Esophagus mucosa (tissue), 1 donor: ENCODE measurements at places on chromosomes 11 and 22.
A peak's percentile ranks its signal among the peaks of the same experiment; 100 is the strongest.

DNA sequence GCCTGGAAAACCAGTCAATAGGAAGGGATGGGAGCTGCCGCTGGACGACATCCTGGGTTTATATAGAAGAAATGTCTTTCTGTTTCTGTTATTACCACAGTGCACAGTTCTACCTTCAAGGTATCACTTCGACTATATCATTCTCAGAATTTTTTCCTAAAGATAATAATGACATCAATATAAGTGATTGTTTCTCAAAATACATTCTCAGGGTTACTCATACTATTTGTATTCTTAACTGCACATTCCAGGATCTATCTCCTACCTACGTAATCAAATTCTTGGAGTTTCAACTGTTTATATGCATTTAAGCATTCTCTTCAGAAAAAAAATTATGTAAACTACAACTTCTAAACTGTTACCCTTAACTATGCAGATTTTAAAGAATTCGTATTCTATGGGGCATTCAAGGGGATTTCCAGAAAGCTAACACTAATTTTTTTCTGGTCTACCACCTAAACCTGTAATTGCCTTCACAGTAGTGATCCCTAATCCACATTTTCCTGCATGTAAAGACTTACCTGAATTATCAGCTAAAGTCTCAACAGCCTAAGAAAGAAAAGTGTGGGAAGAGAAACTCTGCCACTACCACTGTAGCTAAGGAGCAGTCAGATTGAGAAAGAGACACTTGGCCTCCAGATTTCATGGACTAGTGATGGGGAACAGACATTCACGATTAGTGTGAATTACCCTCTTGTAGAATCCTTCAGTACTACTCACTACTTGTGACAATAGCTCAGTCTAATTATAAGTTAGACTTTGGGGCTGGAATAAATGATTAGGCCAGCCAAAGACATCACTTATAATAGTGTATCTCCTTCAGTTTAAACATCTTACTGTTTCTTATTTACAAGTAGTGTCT lies at the start of gene OR51B5:
TSS of gene OR51B5 (minus strand) at position 51 of the 862 bp plus-strand sequence. CDS start at position 51, 0 bp downstream.
- ATAC-seq, result no peak

DNA sequence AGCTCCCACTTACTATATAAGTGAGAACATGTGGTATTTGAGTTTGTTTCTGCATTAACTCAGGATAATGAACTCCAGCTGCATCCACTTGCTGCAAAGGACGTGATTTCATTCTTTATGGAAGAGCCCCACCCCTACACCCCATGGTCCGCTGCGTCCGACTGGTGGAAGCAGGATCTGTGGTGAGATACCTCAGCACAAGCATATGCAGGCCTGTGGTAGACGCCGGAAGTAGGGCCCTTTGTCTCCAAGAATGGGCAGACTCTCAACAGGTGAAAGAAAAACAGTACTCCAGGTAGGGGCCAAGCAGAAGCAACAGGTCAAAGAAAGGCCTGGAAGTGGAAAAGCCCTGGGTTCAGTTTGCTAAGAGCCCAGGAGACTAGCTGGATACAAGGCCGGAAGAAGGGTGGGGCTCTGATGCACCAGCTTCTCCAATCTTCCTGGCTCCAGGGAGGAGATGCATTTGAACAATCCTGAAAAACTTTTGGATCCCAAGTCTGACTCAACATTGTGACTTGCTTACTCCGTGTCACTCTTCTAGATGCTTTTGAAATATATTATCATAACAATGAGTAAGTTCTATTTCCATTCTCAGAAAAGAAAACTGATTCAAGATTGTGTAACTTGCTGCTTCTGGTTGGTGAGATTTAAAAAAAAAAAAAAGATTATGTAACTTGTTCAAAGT lies 30.4 kb downstream of the NEAT1 start:
- ATAC-seq, result peak; percentile 48

DNA sequence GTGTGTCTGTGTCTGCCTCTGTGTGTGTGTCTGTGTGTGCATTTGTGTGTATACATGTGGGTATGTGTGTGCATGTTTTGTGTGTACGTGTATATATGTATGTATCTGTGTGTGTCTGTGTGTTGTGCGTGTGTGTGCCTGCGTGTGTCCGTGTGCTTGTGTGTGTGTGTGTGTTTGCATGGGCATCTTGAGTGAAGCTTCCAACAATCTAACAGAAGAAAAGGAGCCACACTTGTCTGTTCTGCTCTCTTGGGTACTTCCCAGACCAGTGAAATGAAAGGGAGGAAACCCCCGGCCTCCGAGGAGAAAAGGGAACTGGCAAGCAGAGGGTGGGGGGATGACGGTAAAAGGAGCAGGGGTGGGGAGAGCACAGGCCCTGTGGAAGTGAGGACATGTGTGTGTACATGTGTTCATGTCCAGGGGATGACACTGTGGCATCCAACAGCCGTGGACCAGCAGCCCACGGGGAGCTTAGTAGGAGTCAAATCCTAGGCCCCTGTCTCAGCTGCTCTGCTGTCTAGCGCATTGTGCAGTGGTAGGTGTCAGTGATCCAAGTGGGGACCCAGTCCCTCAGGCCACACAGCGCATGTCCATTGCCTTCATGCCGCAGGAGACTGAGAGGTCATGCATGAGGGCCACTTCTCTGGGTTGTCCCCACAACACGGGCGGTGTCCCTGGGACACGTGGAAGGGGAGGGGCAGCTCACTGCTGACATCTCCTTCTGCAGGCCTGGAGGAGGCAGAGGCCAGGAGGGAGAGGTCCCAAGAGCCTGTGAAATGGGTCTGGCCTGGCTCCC lies 8.1 kb downstream of the CSF2RB start:
- ATAC-seq, result peak; percentile 11

- ATAC-seq, result no peak
These were observed 74.5 kb downstream of the RPL27A start for GRCh38 chr11:8757047-8757446.

GRCh38 chr22:29481265-29482000 lies 1.4 kb downstream of the NEFH start:
- no peak for ATAC-seq

DNA sequence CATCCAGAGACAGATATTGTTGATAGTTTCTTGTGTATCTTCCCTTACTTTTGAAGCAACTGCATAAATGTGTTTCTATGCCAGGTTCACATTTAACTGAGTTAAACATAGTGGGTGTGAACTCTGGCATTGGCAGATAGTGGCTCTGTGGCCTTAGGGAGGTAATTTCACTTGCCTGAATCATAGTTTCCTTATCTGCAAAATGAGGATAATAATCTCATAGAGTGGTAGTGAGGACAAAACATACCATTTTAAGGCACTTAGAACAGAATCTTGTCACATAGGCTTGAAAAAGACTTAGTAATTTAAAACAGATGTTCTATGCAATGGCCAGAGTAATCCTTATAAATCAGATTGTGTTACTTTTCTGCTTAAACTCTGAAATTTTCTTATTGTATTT lies 56.4 kb upstream of the SYN3 start:
- no peak for ATAC-seq

DNA sequence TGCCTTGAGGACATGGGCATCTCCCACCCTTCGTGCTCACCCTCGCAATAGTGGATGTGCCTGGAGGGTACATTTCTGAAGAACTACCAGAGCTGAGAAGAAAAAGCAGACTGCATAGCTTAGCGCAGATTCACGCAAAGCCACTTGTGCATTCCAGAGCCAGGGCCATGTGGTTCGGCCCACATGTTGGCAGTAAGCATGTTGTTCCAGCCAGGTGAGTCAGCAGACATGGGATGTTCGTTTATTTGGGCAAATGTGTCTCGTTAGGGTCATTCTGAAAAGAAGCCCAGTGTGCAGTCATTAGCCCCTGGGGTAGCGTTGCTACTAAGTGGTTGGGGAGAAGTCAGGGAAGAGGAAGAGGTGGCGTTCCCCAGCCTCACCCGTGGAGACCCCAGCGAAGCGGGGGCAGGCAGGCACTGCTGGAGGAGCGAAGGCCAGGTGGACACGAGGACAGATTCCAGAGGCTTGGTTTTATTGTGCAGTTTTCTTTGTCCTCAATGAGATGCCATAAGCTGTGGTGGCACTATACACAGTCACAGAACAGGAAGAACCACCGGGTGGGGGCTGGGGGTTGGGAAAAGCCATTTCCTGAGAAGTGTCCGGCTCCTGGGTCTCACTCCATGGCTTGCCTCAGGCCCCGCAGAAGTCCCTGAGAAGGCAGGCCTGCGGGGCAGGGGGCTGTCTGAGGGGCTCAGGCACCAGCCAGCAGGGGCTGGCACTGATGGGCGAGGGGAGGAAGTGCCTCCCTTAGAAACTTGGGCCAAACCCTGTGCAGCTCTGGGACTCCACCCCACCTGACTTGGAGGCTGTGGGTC lies 5.0 kb downstream of the THY1 start:
- ATAC-seq, result peak; percentile 69

- ATAC-seq, result no peak
These were observed at the start of the genes C11orf21 and TSPAN32 for GRCh38 chr11:2301631-2302305. Gene C11orf21 (minus strand): TSS chr11:2301918. CDS start chr11:2301808, 110 bp downstream. Gene TSPAN32 (plus strand): TSS chr11:2302013. CDS start chr11:2302150, 137 bp downstream.

- peak; percentile 4 for ATAC-seq
These were observed 552 bp downstream of the RIN1 start for GRCh38 chr11:66335531-66336233.

GRCh38 chr11:65474864-65475263 lies 24.0 kb upstream of the MALAT1 start:
- no peak for ATAC-seq

GRCh38 chr11:117087446-117087845 lies 10.8 kb downstream of the SIK3 start:
- ATAC-seq, result no peak

- ATAC-seq, result no peak
These were observed 11.5 kb downstream of the CD44 start for GRCh38 chr11:35150454-35150853.

- no peak for ATAC-seq
These were observed 145.4 kb downstream of the OPCML start for GRCh38 chr11:133386852-133387251.

GRCh38 chr11:6594142-6594768 lies 9.2 kb downstream of the RRP8 start:
- no peak for ATAC-seq

DNA sequence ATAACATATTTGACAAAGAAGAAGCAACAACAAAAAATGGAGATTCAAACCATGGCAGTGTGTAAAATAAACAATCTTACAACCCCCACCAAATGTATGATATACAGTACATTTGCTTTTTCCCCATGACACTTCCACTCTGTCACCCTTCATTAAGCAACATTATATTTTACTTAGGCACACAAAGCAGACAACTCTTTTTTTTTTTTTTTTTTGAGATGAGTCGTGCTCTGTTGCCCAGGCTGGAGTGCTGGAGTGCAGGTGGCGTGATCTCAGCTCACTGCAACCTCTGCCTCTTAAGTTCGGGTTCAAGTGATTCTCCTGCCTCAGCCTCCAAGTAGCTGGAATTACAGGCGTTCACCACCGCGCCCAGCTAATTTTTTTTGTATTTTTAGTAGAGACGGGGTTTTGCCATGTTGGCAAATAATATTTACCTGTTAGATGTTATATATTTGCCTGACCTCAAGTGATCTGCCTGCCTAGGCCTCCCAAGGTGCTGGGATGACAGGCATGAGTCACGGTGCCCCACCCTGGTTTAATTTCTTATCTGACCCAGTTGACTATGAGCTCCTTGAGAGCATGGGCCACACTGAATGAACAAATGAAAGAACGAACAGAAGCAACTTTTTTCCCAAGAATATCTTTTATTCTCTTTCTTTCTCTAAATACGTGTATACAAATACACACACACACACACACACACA lies 5.5 kb upstream of the PCF11 start:
- ATAC-seq, result no peak

- ATAC-seq, result no peak
These were observed 44.1 kb downstream of the DDIAS start for GRCh38 chr11:82945682-82946081.

- no peak for ATAC-seq
These were observed 99.4 kb downstream of the SHANK2 start for GRCh38 chr11:71153005-71153390.

- ATAC-seq, result no peak
These were observed 9.3 kb downstream of the TTLL8 start for GRCh38 chr22:50048836-50049235.

DNA sequence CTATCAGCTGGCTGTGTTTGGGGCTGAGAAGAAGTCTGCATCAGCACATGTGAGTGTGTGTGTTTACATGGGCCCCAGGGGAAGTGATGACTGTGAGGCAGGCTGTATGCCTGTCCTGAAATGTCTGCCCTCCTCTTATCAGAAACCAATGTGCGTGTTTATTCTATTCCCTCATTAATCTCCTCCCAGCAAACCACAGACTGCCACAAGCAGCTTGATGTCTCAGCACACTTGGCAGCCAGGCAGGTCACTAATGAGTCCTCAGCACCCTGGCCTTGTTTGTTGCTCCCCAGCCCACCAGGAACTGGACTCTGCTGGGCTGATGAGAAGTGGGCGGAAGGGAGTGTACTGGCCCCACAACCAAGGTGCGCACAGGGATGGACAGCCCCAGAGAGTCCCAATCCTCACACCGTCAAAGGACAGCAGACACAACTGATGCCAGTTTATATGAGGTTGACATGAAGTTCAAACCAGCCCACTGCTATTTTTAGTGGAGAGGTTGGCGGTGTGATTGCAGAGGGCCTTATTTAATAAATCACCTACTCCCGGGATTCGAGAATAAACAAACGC lies 225.8 kb downstream of the ETS1 start:
- ATAC-seq, result no peak

GRCh38 chr22:46105494-46106278 lies 44.6 kb upstream of the PPARA start:
- ATAC-seq, result peak; percentile 36

DNA sequence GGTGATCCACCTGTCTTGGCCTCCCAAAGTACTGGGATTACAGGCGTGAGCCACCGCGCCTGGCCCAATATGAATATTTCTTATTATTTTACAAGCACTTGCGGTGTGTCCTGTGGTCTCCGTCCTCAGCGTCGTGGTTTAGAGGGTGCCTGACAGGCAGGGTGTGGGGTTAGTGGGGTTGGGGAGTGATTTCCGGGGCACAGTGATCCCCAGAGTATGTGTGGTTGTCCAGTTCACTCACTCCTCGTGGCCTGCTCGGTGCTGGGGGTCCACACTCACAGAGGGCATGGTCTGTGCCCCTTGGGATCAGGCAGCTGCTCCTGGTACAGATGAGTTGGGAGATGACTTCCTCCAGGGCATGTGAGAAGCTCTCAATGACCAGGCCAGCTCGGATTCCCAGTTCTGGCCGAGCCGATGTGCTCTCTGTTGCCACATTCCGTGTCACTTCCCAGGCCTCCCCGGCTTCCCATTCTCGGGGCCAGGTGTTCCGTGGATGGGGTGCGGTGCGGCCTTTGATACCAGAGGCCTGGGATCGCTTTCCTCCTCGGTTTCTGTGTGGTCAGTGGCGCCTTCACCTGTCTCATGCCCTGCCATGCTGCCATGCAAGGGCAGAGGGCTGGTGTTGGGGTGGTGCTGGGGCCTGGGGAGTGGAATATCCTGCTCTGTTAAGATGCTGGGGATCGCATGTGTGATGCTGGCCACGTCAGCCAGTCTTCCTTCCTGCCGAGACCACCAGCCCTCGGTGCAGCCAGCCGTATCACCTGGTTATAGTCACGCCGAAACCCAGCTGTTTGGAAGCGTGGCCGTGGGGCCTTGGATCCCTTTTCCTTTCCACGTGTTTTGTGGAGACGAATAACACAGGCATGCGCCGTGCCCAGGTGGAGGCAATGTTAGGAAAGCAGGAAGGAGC lies 39.6 kb downstream of the PARVB start:
- ATAC-seq, result no peak

GRCh38 chr11:104704888-104705287 lies 193.4 kb downstream of the CASP12 start:
- ATAC-seq, result no peak
